MM.1S (cell line): ENCODE measurements at places on chromosomes 1 and 21.

- peak; percentile 98 for DNase-seq
These were observed 6.3 kb upstream of the INAVA start for GRCh38 chr1:200888349-200888838.

DNA sequence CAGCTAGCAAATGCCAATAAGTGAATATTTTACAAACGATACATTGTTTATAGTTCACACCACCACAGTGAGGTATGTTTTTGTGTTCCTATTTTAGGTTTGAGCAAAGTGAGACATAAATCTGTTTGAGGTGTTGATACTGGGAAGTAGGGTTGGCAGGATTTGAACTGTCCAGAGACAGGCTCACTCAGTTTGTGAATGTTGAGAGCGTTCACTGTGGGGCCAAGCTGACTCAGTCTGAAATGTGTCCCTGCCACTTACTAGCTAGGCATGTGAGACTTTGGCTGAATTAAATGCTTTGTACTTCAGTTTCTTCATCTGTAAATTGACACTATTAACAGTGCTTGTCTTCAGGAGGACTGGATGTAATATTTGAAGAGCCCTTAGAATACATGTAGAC lies 35.1 kb downstream of the DIRAS3 start:
- DNase-seq, result no peak

DNA sequence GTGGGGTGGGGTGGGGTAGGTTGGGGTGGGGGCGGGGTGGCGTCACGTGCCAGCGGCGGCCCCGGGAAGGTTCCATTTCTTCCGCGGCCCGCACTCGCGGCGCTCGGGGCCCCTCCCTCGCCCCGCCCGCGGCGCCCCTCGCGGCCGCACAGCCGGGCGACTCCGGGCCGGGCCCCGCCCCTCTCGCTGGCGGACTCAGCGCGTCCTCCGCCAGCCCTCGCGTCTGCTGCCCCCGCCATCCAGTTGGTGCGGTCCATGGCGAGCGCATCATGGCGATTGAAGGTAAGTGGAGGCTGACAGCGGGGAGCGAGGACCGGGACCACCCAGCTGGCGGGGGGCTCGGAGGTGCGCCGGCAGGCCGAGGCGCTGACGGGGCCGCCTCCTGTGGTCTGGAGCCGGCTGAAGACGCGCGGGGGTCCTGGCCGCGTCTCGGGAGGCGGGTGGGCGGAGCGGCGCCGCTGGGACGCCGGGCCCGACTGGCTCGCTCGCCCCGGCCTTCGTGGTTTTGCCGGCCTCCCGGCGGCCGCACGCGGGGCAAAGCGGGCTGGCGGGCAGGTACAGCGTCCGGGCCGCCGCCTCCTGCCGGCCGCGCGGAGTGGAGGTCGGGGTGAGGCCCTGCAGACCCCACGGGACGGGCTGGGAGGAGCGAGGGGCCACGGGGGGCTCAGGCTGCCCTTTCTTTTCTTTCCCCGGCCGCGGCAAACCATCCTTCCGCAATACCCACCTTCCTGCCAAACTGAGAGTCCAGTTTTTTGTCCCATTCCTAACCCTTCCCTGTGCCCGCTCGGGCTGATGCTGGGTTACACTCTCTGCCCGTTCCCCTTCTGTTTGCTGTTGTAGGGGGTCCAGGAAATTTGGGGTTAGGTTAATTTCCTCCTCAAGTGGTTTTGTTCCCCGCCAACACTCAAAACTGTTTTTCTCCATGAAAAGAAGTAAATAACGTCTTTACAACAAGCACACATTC lies at the start of gene SYT14:
Gene SYT14 (plus strand): TSS at position 222 of the 964 bp plus-strand sequence. CDS start 48 bp downstream, at position 270.
- DNase-seq, result peak; percentile 65

GRCh38 chr1:53992085-53992874 lies 25.7 kb downstream of the LDLRAD1 start:
- DNase-seq, result no peak

DNA sequence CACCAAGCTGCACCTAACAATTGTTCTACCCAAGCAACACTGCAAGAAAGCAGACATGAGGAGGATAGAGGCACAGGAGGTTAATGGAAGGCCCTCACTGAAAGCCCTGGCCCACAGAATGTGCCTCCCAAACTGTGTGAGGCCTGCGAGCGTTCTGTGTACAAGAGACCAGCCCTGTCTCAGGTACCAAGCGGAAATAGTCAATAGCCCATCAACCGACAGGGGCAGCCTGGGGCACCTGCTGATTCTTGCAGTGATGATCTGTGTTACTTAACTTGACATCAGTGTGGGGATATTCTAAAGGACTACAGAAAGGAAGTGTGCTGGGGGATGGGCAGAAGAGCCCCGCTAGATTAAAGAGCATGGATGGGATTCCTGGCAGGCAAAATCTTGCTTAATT lies 392.4 kb downstream of the KCNH1 start:
- DNase-seq, result no peak

GRCh38 chr21:39444421-39445180 lies 977 bp downstream of the LCA5L start:
- DNase-seq, result no peak

DNA sequence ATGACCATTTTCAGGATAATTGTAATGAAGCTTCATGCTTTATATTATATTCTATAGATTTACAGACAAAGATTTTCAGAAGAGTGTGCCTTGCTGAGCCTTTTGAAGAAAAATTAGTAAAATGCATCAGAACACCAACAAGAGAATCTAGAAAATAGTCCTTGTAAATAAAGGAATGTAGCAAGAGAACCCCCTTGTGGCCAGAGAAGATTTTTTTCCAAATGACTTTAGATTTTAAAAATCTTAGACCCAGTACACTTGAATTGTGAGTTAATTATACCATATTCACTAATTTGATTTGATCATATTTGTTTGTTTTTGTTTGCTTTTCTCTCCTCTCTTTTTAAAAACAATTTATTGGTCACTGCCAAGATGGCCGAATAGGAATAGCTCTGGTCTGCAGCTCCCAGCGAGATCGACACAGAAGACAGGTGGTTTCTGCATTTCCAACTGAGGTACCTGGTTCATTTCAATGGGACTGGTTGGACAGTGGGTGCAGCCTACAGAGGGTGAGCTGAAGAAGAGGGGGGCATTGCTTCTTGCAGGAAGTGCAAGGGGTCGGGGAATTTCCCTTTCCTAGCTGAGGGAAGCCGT lies 12.8 kb upstream of the IFI44L start:
- DNase-seq, result peak; percentile 59

- no peak for DNase-seq
These were observed 295.6 kb downstream of the S1PR1 start for GRCh38 chr1:101532377-101532776.
